Muscle of back (tissue), 13 donors: ENCODE measurements at places on chromosomes 5 and 9. TPM values are rescaled to one million over a fixed set of nuclear protein-coding genes. Genes with fewer than 3 reads are reported as not detected.

DNA sequence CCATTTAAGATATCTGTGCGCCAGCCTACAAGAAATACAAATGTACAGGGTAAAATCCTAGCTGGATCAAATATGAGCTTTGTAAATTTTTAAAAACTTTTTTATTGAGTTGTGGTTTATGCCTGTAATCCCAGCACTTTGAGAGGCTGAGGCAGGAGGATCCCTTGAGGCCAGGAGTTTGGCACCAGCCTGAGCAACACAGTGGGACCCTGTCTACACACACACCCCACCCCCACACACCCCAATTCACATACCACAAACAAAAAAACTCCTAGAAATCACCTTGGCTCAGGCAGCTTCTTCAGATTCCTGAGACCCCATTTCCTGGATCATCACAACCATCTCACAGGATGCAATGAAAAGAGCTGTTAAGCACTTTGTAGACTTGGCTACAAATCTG, 46.4 kb downstream of the CDK7 start:
- DNase-seq = no peak

The SLC25A2 gene
- not detected for polyA plus RNA-seq

DNA sequence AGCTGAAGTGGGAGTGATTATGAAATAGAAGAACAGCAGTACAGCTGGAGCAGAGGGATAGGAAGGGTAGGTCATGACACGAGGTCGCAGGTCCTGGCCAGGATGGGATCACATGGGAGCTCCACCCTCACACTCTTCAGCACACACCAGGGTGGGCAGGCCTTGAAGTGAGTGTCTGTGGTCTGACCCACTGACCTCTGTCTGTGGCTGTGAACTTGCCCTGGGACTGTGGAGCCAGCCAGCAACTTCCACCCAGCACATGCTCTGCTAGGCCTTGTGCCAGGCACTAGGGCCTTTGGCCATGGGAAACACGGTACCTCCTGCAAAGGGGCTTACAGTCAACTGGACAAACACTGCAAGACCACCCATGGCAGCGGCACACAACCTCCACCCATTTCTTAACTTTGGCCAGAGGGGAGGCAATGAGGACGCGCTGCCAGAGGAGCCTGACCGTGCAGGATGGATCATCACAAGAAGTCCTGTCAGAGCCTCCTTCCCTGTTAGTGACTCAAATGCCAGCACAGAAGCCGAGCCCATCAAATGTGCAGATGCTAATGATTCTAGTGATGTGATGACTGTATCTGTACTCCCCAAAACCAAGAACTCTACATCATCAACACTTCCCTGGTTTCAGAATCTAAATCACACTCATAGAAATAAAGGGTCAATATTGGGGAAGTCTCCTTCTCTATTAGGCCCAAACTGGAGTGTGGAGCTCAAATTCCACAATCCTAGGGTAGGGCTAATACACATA, 113.6 kb downstream of the DPYSL3 start:
- DNase-seq = no peak

DNA sequence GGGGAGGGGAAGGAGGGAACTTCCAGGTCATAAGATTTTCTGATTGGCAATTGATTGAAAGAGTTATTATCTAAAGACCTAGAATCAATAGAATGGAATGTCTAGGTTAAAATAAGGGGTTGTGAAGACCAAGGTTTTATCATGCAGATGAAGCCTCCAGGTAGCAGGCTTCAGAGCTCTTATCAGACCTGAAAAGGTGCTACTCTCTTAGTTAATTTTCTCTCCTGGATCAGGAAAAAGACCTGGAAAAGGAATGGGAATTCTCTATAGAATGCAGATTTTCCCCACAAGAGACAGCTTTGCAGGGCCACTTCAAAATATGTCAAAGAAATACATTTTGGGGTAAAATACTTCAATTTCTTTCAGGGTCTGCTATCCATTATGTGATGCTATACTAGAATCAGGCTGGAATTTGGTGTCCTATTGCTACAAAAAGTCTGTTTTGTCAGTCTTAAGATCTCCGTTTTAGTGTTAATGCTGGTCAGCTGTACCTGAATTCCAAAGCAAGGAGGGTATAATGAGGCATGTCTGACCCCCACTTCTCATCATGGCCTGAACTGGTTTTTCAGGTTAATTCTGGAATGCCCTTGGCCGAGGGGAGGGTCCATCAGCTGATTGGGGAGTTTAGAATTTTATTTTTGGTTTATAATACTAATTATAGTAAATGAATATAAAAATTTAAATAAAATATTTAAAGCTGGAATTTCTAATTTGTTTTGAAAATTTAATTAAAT, 16.6 kb upstream of the STOM start:
- no peak for DNase-seq

DNA sequence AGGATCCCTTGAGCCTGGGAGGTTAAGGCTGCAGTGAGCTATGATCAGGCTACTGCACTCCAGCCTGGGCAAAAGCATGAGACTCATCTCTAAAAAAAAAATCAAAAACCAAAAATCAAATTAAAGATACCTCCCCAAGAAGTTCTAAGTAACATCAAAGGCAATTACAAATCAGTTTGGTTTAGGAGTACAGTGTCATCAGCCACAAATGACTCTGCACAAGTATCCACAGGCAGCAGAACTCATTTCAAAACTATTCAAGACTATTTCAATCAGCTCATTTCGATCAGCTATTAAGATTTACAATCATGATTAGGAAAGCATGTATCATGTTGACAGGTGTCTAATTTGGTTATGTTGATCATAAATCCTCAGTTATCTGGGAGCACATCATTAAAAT, 19.1 kb downstream of the TRMO start:
- DNase-seq = no peak

DNA sequence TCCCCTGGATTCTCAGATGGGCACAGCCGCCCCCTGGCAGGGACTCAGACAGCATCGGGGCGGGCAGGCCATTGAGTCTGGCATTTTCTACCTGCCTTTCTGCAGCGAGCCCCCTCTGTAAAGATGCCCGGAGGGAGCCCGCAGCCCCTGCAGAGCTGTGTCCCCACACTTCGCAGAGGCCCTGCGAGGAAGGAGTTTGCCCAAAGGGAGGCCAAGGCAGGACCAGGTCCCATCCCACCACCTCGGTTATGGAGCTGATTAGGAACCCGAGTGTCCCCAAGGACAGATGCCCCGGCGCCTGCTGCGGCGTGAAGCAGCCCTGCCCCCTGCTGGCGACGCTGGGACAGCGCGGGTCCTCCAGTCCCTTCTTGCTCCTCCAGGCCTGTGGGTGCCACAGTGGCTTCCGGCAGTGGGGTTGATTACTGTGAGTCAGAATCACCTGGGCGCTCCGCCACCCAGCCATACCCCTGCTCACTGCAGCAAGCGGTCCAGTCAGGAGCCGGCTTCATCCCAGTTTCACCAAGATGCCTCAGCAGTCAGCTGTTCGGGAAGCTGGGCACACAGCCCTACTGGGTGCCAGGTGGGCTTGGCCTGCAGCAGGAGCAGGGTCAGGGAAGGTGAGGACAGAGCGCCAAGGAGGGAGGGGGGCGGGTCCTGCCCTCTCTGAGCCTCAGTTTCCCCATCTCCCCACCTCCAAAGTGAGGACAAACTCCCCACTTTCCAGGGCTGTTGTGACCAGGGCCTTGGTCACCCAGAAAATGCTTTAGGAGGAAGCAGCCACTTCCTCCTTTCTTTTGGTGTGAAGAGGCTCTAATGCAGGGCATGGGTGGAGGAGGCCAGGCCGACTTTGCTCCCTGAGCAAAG, 117.2 kb downstream of the RXRA start:
- peak; percentile 88 for DNase-seq

DNA sequence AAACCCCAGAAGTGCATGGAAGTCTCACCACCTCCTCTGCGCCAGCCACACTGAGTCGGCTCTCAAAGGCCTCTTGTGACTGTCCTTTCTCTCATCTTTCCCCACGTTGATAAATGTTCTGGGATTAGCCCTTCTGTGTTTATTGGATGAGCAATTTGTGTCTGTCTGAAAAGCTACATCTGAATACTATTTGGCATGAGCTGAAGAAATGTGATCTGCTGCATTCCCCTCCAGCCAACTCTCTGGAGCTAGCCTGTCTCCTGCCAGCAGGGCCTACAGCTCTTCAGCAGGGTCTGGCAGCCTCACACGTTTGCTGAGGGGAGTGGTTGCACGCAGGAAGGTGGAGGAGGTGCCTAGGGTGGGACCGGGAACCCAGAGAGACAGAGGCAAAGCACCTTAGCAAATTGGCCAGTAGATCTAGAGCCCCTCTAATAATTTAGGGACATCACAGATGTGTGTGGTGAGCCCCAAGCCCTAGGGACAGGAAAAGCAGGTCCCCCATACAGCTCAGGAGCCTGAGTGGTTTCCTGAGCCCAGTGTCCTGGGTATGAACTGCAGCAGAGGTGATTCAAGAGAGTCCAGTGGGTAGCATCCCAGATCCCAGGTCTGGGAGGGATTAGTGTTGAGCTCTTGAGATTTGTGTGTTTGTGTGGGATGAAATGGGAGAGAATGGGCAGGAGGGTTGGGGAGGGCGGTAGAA, 20.5 kb upstream of the B4GALT1 start:
- peak; percentile 90 for DNase-seq

The TMEM171 gene
- polyA plus RNA-seq = 1.1 TPM

GRCh38 chr9:81112627-81113452, 576.5 kb downstream of the TLE1 start:
- DNase-seq = no peak

The TTC16 gene
- polyA plus RNA-seq = 0.03 TPM

The SCGB3A1 gene
- polyA plus RNA-seq = 0.47 TPM

GRCh38 chr9:80946496-80947170, 742.7 kb downstream of the TLE1 start:
- DNase-seq = no peak

GRCh38 chr5:84568171-84568570, 183.5 kb upstream of the EDIL3 start:
- no peak for DNase-seq

- no peak for DNase-seq
Measured at GRCh38 chr9:91659529-91660495, 236.2 kb upstream of the NFIL3 start.

GRCh38 chr9:124272118-124272517, 14.4 kb downstream of the NEK6 start:
- DNase-seq = no peak

- DNase-seq = no peak
Measured at GRCh38 chr9:110049699-110050450, 158.1 kb downstream of the C9orf152 start.

- no peak for DNase-seq
Measured at GRCh38 chr9:105262497-105262896, 18.0 kb downstream of the SLC44A1 start.

GRCh38 chr5:127029581-127030258, 638 bp downstream of the MARCHF3 start:
- DNase-seq = peak; percentile 27

DNA sequence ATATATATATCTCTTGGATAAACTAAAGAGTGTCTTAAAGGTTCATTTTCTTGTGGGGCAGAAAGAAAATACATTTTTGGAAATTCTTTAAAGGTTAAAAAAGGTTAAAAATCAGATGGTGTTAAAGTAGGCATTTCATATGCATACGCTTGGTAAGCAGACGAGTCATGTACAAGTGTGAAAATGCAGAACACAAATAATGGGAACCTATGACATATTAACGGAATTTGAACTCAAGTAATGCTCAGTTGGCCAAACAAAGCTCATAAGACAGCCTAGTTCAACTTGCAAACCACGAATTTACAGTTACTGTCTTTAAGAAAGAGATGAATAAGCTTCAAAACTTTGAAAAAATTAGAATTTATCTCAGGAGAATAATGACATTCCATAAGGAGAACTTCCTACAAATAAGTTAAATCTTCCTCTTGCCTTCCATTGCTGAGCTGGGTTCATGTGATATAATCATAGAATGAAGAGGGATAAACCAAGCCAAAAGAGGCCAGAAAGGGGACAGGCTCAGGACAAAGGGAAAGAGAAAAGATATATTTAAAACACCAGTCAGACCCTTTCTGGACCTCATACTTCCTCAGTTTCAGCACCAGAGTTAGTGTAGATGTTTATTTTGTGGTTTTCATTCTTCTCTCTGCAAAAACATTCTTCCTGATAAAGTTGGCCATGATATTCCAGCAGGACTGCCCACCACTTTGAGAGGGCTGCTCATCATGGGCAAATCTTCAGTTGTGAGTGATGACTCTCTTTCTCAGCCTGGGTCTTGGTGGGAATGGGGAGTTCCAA, 256.7 kb upstream of the CD180 start:
- DNase-seq = no peak

The MYOZ3 gene
- 12.7 TPM for polyA plus RNA-seq

DNA sequence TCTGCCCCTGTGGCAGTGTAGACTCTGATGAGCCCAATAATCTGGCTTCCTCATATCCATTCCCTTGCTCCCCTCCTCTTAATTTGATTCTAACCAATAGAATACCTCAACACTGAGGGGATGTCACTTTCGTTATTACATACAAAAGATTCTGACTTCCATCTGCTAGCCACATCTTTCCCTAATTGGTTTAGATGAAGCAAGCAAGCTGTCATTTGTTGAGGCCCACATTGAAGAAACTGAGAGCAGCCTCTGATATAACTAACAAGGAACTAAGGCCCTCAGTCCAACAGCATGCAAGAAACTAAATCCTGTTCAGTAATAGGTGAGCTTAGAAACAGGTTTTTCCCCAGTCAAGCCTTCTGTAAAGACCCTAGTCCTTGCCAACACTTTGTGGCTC, 5.8 kb downstream of the ADAMTS6 start:
- no peak for DNase-seq

GRCh38 chr5:168585119-168585856, 6.1 kb upstream of the PANK3 start:
- no peak for DNase-seq

DNA sequence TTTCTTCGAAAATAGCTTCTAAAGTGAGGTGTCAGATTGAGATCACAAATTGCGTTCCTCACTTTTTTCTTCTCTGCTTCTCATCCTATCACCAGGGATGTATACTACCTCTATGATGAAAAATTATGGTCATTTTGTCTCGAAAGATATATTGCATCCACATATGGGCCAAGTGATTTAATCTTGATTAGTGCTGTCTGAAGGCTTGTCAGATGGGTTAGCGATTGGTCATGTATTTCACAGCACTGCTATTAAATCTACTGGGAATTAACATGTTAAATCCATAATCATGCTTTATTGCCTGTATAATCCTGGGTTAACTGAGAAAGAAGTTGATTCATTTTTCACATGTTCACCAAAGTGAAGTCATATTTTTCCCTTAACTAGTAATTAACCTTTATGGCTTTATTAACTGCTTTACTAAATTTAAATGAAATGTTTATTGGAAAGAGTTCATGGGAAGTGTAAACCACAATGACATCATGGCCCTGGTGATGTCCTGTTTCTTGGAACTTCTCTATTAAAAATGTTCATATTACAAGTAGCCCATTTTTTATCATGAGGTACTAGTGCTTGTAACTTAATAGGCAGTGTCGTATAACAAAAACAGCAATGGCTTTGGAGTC, 193.3 kb downstream of the SMC2 start:
- no peak for DNase-seq
